ENCODE measurements at places on chromosomes 16 and 17. TPM values are rescaled to one million over a fixed set of nuclear protein-coding genes. Genes with fewer than 3 reads are reported as not detected.
A peak's percentile ranks its signal among the peaks of the same experiment; 100 is the strongest.

DNA sequence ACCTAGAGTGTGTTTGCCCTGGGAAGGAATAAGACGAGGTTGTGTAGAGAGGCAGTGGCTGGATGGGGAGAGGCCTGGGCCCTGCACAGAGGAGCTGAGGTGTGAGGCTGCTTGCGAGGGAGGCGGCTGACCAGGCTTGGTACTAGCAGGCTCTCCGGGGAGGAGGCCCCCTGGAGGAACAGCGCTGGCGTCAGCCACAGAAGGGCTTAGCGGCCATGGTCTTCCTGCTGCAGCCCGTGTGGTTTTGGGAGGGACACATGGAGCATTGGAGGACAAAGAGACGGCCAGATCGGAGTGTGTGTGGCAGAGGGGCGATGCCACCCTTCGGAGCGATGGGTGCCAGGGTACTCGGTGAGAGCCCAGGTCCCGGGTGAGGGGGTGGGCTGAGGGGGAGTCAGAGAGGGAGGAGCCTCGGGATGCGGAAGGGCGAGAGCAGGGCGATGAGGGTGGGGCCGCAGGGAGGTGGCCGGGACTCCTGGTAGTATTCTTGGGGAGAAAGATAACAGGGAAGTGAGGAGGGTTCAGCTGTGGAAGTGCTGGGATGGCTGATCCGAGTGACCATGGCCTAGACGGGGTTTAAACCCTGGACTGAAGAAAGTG, 8.3 kb downstream of the BANP start:
- no peaks in the 10 kb centered on the region for H3K27me3 ChIP-seq
- no peak for DNase-seq
- no peaks in the 10 kb centered on the region for H3K36me3 ChIP-seq
- H3K4me1 ChIP-seq = peaks cover 11% of the 10 kb centered on the region

- no peaks in the 10 kb centered on the region for H3K36me3 ChIP-seq
- no peak overlapping the region for H3K27ac ChIP-seq
- H3K4me3 ChIP-seq = no peak overlapping the region
- H3K27me3 ChIP-seq = no peaks in the 10 kb centered on the region
- peaks cover under 1% of the 10 kb centered on the region for H3K4me1 ChIP-seq
These were observed 42.2 kb downstream of the RPTOR start for GRCh38 chr17:80586846-80587228.

- no peaks in the 10 kb centered on the region for H3K36me3 ChIP-seq
- H3K27me3 ChIP-seq = no peaks in the 10 kb centered on the region
- peaks cover 42% of the 10 kb centered on the region for H3K4me1 ChIP-seq
- no peak for DNase-seq
- H3K27ac ChIP-seq = peak overlapping the region; percentile 79
These were observed 4.7 kb upstream of the KRTAP3-1 start for GRCh38 chr17:41013606-41014005.

- no peaks in the 10 kb centered on the region for H3K27me3 ChIP-seq
- no peaks in the 10 kb centered on the region for H3K36me3 ChIP-seq
- DNase-seq = no peak
- no peak overlapping the region for H3K27ac ChIP-seq
These were observed 1225.1 kb downstream of the CDH8 start for GRCh38 chr16:60811051-60811608.

- peak; percentile 53 for DNase-seq
- H3K27ac ChIP-seq = no peak overlapping the region
- no peak overlapping the region for H3K4me3 ChIP-seq
- no peaks in the 10 kb centered on the region for H3K27me3 ChIP-seq
These were observed 22.6 kb downstream of the SLC5A10 start for GRCh38 chr17:18974407-18975149.

NPW gene
- total RNA-seq = 5.6 TPM

DNA sequence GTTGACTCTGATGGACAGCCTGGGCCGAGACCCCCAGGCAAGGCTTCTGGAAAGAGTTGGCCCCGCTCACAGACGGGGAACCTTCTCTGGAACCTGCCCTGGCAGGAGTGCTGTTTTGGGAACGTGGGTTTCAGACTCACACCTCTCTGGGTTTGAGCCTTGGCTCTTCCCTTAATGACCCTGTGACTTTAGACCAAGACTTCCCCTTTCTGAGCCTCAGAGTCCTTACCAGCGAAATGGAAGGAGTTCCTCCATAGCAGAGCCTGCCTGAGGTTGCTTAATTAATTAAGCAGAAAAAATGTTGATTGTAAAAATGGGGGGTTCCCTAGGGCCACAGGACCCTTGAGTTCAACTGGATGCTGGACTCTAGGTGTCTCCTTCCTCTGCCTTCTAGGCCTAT, 408.2 kb downstream of the SEC14L1 start:
- H3K27ac ChIP-seq = no peak overlapping the region
- peaks cover 61% of the 10 kb centered on the region for H3K27me3 ChIP-seq
- H3K4me3 ChIP-seq = no peak overlapping the region
- H3K36me3 ChIP-seq = no peaks in the 10 kb centered on the region

GRCh38 chr16:86971251-86971650, 345.9 kb downstream of the C16orf95 start:
- H3K27ac ChIP-seq = no peak overlapping the region
- H3K4me3 ChIP-seq = no peak overlapping the region
- no peaks in the 10 kb centered on the region for H3K27me3 ChIP-seq
- no peaks in the 10 kb centered on the region for H3K36me3 ChIP-seq
- peaks cover 5% of the 10 kb centered on the region for H3K4me1 ChIP-seq
- no peak for DNase-seq
